ENCODE measurements at places on chromosomes 6 and 20.

DNA sequence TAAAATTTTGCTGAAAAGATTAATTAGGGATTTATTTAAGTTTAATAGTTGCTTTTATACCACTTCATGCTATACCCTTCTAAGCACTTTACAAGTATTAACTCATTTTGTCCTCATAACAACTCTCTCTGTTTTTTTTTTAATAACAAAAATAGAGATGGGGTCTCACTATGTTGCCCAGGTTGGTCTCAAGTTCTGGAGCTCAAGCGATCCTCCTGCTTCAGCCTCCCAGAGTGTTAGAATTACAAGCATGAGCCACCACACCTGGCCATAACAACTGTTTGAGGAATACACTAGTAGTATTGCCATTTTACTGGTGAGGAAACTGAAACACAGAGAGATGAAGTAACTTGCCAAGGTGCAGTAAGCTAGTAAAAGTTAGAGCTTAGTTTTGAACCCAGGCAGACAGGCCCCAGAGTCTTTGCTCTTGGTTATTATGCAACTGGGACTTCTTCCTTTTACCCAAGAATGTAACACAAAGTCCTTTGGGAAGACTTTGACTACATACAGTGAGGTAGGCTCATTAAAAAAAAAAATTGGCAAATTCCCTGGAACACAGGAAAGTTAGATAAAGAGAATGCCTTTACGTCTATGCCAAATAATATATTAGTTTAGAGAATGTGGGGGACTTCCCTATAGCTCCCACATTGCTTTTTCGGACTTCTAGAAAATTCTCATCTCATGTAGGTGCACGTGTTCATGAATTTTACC is 11.4 kb downstream of the ANKS1A start:
- no peak for DNase-seq

DNA sequence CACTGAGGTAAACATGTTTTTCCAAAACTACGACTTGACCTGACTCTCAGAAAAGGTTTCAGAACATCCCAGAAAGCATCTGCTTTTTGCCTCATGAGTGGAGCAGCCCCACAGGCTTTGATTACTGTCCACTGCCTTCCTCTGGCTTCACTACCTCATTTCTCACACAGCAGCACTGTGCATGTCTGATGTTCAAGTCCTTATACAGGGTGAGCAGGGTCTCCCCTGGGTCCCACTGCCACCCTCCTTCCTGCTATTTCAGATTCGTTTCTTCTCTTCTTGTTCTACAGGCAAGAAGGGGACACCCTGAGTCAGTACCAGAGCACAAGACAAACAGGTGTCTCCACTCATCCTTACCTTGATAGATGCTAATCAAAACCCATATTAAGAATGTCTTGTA is 64.7 kb upstream of the NFATC2 start:
- DNase-seq = no peak

GRCh38 chr20:39504710-39505094 is 542.6 kb downstream of the DHX35 start:
- DNase-seq = no peak

- no peak for DNase-seq
These were observed 5.0 kb upstream of the LPIN3 start for GRCh38 chr20:41335591-41335990.

- DNase-seq = no peak
These were observed 73.0 kb upstream of the OPRM1 start for GRCh38 chr6:153966001-153966400.

DNA sequence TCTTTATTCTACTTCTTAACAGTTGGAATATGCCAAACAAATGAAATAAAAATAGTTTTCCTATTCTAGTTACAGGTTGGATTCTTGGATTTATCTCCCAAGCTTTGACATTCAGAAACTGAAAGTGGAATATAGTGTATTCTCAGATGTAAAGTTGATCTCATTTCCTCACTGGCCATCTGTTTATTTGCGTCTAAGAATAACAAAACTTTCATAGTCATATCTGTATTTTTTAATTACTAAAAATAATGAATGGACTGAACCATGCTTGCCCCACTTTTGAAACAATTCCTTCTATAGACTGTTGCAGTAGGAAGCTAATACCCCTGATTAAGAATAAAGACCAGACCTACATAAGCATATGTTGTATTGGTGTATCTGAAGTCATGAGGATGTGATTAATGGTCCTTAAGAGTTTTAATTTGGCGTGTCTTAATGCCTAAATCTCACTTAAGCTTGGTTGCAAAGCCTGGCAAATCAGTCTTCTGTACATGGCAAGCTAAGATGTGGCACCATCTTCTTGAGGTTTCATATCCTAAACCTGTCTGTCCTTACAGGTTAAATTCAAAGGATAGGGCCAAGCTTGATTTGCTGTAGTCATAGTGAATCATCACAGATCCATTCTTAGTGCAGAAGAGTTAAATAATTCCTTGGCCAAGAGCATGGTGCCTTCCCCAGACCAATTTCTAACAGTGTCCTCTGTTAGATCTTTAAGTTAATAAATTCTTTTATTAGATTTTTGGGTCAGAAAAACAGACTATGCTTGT is 58.9 kb downstream of the FOXO3 start:
- DNase-seq = no peak

DNA sequence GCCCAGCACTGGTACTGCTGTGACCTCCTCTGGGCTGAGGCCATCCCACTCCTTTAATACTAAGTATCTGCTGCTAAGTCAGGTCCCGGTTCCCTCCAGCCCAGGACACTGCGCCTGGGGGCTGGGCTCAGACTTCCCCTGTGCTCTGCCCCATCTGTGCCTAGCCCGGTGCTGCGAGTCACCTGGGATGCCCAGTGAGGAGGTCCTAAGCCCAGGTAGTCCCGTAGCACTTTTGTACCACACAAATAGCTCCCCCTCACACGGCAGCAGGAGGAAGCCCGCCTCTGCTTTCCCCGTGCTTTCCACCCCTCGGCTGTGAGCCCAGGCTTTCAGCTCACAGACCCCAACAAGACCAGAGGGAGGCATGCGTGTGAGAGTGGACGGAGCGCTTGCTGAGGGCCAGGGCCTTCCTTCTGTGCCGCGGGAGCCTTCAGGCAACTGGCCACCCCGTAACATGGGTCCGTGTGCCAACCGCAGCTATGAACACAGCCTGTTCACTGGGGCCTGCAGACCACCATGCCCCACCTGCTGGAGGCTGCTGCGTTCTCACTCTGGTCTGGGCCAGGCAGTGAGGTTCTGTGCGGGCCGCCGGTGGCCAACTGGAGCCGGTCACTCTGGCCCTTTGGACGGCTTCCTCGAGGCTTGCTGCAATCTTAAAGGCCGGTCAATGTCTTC is 79.9 kb upstream of the MPC1 start:
- DNase-seq = no peak

DNA sequence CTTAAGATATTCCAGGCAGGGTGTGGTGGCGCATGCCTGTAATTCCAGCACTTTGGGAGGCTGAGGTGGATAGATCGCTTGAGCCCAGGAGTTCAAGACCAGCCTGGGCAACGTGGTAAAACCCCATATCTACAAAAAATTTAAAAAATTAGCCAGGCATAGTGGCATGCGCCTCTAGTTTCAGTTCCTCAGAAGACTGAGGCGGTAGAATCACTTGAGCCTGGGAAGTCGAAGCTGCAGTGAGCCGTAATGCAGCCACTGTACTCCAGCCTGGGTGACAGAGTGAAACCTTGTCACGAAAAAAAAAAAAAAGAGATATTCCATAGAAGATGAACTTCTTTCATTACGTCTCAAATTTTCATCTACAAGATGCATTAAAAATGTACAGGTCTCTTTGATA is 46.7 kb upstream of the ISM1 start:
- DNase-seq = no peak

DNA sequence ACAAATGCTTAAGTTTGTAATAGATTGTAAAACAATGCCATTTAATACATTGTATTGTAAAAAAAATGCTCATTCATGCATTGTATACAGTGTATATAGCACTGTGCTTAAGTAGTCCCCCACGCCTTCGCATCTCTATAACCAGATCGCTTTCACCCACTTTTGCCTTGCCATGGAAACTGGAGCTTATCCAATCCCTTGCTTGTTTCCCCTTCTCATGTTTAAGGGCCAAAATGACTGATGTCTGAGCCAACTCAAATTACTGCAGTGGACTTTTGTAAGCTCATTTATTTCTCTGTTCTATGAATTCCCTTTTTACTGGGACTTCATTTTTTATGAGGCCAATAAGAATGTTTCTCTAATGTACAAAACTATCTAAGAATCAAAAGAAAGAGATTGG is 730.9 kb upstream of the GJE1 start:
- no peak for DNase-seq

- no peak for DNase-seq
These were observed 21.7 kb downstream of the ELOVL5 start for GRCh38 chr6:53327017-53327395.

DNA sequence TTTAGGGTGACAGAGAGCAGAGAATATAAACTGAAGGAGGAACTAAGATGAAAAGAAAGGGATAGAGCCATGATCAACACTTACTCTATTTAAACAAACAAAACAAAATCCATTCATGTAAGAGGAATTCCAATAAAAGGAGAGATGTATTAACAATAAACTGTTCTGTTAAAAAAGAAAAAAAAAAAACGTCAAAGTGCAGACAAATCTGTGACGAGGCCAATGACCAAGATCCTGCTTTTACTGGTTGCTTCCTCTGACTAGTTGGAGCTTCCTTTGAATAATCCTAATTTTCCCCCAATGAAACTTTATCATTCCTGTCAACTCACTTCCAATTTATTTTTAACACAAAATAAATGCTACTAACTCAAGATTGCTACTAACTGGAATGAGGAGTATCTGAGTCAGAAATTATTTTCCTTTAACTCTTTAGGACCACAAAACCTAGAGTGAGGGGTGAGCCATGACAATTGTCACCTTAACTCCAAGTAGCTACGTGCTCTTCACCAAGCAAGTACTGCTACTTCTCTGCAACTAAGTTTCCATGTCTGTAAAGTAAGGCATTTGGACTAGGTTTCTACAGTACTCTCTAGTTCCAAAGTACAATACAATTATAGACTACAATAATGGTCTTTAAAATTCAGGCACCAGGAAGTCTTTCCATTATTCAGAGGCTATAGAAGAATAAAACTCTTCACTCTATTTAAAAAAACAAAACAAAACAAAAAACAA is 152.0 kb downstream of the PTPRK start:
- DNase-seq = no peak

DNA sequence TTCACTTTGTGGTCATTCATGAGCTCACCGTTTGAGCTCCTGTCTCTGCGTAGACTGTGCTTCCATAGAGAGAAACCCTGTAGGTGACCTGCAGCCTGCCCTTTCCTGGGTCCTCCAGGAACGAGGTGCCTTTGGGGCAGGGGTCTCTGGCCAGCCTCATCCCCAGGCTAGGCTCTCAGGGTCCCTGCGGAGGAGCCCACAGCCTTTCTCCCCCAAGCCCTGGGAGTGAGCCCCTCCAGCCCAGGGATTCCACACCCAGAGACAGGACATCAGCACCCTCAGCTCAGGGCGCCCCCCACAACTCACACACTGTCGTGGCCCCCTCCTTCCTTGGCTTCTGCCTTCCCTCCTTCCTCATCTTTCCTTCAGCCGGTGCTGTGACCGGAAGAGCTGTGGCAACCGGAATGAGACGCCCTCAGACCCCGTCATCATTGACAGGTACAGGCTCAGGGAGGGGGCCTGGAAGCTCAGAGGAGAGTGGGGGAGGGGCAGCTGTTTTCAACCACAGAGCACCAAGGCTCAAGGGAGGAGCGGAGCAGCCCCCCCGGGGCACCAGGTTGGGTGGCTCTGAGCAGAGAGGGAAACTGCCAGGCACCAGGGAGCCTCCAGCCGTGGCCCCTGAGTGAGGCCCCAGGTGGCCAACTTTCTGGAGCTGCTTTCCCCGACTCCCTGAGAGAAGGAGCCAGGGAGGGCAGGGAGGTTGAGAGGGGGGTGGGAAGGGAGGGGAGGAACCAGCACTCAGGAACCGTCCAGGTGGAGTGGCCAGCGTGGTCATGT is 16.8 kb downstream of the EBF4 start:
- no peak for DNase-seq

DNA sequence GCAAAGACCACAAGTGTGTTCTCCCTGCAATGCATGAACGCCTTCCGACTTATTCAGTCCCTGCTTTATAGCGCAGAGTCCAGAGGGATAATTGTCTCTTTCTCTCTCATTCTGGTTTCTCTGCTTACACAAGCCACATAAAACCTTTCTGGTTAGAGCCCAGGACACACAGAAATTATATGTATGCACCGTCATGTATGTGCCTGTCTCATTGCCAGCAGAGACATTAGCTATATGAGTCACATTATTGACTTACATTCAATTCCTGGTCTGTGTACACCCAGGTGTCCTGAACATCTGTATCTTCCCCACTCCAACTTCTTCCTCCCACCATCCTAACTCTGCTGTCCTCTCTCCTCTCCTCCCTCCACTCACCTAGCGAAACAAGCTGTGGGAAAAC is 44.0 kb downstream of the LRFN2 start:
- DNase-seq = no peak

DNA sequence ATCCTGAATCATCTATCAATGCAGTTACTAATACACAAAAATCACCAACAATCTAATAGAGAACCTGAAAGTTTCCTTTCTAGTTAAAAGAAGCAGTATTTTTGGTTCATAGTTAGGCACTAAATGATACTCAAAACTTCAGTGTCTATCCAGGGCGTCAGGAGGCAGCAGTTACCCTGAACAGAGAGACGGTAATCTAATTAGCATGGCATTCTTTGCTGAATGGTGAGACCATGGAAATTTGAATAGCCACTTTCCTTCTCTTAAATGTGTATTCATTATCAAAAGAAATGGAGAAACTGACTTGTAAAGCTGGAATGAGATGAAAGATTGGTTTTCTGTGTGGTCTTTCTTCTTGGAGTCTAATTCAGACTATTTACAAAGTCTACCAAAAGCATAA is 146.6 kb upstream of the BMP5 start:
- DNase-seq = no peak

GRCh38 chr6:109485266-109485935 is 2.4 kb upstream of the ZBTB24 start:
- DNase-seq = no peak

- DNase-seq = no peak
These were observed 95.0 kb downstream of the ATRN start for GRCh38 chr20:3565851-3566250.

GRCh38 chr6:105964979-105965760 is 121.0 kb upstream of the PRDM1 start:
- no peak for DNase-seq

DNA sequence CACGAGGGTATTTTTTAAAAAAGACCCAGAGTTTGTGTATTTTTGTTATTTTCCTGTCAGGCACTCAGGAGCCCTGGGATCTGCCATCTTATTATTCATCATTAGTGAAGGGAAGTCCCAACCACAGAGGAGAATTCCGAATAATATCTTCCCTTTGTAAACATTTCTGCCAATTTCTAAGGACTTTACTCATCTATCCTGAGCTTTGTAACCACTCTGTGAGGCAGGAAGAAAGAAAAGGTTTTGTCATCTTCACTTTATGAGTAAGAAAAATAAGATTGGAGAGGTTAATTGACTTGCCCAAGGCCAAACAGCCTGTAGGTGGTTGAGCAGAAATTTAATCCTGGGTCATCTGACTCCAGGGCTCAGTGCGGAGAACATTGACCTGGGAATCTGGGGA is 23.0 kb upstream of the IYD start:
- no peak for DNase-seq

DNA sequence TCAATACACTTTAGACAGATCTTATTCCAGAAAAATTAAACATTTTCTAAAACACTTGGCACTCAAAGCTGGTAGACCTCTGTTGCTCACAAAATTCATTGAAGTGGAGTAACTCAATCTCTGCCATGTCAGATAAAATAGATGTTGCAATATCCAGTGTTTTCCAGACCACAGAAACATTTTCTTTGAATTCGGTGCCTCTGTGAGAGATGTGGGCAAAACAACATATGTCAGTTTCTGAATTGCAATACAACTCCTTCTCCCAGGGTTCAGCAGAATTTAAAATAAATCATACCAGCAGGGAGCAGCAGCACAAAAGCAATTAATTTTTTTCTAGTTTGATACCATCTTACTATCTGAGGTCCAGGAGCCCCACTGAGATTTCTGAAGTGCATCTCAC is 11.3 kb upstream of the PKHD1 start:
- DNase-seq = no peak

All from stimulated activated CD4-positive, alpha-beta T cell treated with anti-CD3 and anti-CD28 coated beads, Interleukin-15, amount 100 ng/mL, for 1 hour (primary cell).